T-helper 22 cell (primary cell): ENCODE measurements at places on chromosomes 16 and 17.

- no peak for DNase-seq
Measured at GRCh38 chr16:1923299-1924034, 5.3 kb upstream of the HS3ST6 start.

GRCh38 chr17:228951-229708, 47.7 kb upstream of the DOC2B start:
- DNase-seq: no peak

- no peak for DNase-seq
Measured at GRCh38 chr17:68498479-68499326, 13.5 kb upstream of the PRKAR1A start.

GRCh38 chr17:32806646-32807045, 70.3 kb downstream of the MYO1D start:
- no peak for DNase-seq

DNA sequence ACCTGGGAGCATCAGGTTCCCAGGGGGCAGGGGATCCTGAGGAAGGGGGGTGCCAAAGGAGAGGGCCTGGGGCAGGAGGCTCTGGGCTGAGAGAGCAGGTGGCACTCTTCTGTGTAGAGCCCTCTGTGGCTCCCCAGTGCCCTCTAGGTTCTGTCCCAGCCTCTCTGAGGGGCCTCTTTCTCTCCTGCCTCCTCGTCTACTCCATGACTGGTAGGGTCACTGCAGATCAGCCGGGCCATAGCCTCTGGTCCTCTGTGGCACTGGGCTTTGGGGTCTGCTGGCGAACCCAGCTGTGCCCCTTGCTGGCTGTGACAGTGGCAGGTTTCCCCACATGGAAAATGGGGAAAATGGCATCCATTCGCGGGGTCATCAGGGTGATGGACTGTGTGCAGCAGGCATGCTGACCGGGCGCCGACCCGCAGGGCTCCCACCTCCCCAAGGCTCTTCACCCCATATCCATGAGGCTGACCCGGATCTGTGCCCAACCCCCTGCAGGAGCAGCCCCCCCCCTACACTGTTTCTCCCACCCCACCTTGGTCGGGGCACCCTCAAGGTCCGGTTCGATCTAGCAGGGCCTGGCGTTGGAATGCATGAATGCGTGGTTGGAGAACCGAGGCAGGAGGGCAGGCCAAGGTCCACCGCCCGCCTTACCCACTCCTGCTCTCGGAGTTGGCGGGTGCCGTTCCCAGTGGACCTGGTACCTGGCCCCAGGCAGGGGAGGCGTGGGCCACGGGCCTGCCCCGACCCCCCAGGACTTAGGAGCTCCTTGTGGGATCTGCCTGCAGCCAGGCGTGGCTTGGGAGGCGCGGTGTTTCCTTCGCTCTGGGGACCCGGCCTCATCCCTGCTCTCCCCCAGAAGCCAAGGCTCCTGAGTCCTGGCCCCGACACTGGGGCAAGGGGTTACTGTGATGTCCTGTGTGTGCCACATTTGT, 6.5 kb downstream of the GLIS2 start:
- DNase-seq: no peak

- DNase-seq: no peak
Measured at GRCh38 chr17:80545499-80545826, 825 bp downstream of the RPTOR start.

- no peak for DNase-seq
Measured at GRCh38 chr17:13102477-13102876, 84.7 kb upstream of the ELAC2 start.

GRCh38 chr17:77038884-77039555, 101.7 kb upstream of the SEC14L1 start:
- no peak for DNase-seq

GRCh38 chr17:8791910-8792270, 7.3 kb downstream of the MFSD6L start:
- no peak for DNase-seq

- peak; percentile 20 for DNase-seq
Measured at GRCh38 chr16:85556456-85557082, 56.6 kb upstream of the GSE1 start.

- DNase-seq: no peak
Measured at GRCh38 chr17:43532581-43532980, 13.6 kb downstream of the ETV4 start.

GRCh38 chr16:55557186-55557585, 9.3 kb upstream of the CAPNS2 start:
- no peak for DNase-seq

DNA sequence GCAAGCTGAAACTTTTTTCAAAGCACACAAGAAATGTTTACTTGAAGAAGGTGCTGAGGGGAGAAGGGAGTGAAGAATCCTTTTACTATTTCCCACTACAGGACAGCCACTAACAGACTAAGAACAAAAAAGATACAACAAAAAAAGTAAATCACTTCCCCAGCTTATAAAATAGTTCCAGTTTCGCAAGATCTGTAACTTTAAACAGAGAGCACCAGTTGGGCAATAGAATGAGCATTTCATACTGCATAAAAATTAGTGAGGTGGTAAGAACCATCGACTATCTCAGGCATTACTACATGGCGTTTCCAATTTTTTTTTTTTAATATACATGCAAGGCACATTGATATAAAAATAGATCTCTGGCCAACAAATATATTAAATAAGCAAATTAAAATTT, 11.1 kb downstream of the CRYBA1 start:
- DNase-seq: no peak

DNA sequence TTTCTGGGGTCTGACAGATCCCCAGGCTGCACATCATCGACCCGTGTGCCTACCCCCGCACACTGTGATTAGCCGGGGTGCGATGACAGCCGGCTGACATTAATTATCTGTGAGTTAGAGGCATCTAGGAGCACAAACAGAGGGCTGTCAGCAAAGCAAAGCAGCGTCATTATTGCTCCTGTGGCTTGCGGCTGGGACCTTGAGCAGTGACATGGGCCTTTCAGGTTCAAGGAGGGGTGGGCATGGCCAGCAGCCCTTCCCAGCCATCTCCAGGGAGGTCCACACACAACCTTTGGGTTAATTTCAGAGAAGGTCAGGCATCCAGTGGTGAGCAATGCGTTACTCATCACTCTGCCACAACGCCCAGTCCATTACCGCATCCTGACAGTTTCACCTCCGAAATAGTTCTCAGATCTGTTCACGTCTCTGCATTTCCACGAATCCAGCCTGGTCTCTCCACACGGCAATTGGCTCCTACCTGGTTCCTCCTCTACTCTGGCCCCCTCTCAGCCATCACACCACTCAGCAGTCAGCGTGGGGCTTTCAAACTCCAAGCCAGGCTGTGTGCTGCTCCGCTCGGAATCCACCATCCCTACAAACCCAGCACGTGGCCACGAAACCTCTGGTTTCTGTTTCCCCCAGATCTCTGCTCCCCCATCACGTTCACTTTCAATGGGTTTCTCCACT, 249.7 kb upstream of the C16orf82 start:
- DNase-seq: no peak

GRCh38 chr16:46607529-46607928, 13.7 kb downstream of the SHCBP1 start:
- DNase-seq: no peak

- DNase-seq: no peak
Measured at GRCh38 chr16:11456741-11457140, 111.5 kb downstream of the RMI2 start.

- no peak for DNase-seq
Measured at GRCh38 chr16:71672803-71673581, 47.0 kb downstream of the MARVELD3 start.

DNA sequence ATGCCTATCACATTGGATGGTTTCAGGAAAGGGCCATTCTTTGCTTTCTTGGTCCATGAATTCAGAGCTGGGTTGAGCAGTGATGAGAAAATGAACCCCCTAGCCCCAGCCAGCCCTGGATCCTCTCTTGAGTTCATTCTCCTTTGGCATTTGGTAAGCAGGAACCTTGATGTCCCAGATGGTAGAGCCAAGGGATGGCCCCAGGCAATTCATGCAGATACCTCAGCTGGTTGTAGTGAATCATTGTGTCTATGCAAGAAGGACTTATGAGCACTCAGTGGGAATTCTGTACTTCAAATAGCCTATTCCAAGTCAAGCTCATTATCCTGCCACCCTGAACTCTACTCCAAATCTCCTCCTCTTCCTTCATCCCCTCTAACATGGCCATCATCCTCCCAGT, 412.7 kb downstream of the UTP18 start:
- no peak for DNase-seq

GRCh38 chr17:57532556-57532955, 212.5 kb downstream of the CCDC182 start:
- DNase-seq: no peak

GRCh38 chr17:50672831-50673551, 34.7 kb downstream of the ANKRD40 start:
- no peak for DNase-seq

GRCh38 chr17:38871247-38872015, 1.6 kb downstream of the LASP1 start:
- DNase-seq: peak; percentile 57

DNA sequence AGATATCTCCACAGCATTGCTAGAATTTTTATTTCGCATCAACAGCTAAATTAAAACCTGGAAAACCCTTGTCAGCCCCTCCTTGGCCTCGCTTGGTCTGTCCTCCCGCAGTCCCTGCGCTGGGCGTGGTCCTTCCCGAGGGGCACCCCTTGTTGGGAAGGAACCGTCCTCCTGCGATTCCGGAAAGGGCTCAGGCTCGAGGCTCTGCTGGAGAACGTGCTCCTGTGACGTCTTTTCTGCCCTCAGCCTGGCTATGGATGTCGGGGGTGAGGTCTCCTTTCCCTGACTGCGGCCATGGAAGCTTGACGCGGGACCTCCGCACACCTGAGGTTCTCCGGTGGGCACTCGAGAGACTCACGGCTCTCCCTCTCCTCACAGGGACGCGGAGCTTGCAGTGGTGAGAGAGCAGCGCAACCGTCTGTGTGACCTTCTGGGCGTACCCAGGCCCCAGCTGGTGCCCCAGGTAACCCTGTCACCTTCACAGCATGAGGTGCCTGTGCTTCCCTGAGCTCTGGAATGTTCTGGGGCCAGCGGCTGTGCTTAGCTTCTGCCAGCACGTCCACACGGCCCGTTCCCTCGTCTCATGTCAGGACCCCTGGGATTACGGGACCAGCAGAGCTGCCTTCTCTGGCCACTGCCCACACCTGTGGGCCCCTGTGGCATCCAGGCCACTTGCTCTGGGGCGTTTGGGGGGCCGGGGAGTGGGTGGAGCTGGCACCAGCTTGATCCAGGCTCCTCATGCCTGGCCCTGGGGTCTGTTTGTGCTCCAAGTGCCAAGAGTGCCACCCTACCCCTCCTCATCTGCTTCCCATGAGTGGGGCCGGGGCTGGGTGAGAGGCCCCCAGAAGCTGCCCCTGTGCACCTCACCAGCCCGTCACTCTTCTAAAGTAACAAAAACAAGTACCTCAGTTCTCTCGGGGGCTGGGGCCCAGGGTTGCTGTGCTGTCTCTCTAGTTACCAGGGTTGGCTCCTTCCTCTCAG, 101.5 kb upstream of the ZNF750 start:
- no peak for DNase-seq

DNA sequence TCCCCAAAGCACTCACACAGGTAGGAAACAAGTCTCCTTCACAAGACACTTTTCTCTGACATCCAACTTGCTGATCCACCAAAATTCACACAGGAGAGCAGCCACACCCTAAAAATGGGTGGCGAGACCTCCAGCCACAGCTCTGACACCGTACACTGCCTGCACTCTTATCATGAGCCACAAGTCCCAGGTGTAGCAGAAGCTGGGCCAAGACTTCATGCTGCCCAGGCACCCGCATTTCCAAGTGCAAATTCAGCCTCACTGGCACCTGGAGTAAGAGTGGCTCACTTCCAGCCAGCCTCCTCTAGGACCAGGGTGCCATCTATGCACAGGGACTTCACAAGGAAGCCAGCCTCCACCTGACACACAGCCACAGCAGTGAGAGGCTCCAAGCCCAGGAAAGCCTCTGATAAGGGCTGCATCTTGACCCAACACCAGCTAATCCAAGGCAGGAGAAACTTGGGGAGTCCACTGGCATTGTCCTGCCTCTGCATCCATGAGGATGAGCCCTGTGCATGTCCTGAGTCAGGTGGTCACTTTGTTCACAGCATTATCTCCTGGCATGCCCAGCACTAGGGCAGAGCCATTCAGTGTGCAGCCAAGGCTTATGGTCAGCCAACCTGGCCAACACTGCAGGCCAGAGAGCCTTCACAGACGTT, 2.6 kb upstream of the ZNF768 start:
- no peak for DNase-seq

GRCh38 chr17:49910094-49910857, 58.7 kb upstream of the DLX4 start:
- DNase-seq: no peak

DNA sequence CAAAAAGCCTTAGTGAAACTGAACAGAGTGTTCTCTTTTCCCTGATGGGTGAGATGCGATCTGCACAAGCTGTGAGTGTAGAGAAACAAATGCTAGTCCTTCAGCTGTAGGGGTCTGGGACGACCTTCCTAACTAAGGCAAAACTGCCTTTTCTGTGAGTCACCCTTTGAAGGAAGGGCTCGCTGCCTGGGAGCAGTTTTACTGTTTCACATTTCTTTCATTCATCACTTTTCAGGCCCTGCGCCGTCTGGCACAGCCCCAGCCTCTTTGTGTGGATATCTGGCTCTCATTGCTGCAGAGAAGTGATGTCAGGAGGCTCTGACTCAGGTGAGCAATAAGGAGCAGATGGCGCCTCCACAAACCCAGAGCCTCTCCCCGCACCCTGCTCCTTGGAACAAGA, 57.4 kb downstream of the HS3ST3A1 start:
- no peak for DNase-seq

DNA sequence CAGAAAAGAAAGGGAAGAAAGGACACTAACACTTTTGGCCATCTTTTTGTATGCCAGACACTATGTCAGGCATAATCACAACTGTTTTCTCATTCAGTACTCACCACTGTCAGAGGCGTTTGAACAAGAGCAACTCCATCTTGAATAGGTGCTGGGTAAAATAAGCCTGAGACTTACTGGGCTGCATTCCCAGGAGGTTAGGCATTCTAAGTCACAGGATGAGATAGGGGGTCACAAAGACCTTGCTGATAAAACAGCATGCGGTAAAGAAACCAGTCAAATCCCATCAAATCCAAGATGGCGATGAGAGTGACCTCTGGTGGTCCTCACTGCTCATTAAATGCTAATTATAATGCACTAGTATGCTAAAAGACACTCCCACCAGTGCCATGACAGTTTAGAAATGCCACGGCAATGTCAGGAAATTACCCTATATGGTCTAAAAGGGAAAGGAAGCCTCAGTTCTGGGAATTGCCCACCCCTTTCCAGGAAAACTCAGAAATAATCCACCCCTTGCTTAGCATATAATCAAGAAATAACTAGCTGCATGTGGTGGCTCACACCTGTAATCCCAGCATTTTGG, 14.9 kb upstream of the LYRM9 start:
- no peak for DNase-seq

- no peak for DNase-seq
Measured at GRCh38 chr17:82294064-82294773, 20.7 kb upstream of the CSNK1D start.

GRCh38 chr16:84732674-84733352, 33.0 kb downstream of the USP10 start:
- no peak for DNase-seq

- no peak for DNase-seq
Measured at GRCh38 chr16:57563487-57563750, 21.0 kb downstream of the ADGRG5 start.

- no peak for DNase-seq
Measured at GRCh38 chr16:81945665-81946064, 65.6 kb downstream of the SDR42E1 start.

GRCh38 chr16:69100071-69100691, 5.3 kb upstream of the HAS3 start:
- DNase-seq: no peak
